Posterior vena cava (tissue), 2 donors: ENCODE measurements at places on chromosomes 7 and 10. TPM values are rescaled to one million over a fixed set of nuclear protein-coding genes. Genes with fewer than 3 reads are reported as not detected.
A peak's percentile ranks its signal among the peaks of the same experiment; 100 is the strongest.

Gene TAF3
- total RNA-seq = 10.8 TPM

DNA sequence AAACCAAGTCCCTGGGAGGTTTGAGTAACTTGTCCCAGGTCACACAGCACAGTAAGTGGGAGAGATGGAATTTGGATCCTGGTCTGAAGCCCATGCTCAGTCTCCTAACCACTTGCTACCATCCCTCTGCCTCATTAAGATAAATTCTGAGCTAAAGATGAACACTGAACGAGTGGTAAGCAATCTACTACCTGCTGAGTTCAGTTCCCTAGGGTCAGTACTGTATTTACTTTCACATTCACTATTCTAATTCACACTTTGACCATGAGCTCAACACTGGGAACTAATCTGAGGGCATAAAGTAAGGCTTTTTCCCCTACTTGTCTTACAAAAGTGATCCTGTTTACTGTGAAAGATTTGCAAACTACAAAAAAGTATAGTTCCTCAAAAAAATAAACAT is 2.4 kb downstream of the UROS start:
- no peak for DNase-seq

Gene OR9A2
- not detected for total RNA-seq

DNA sequence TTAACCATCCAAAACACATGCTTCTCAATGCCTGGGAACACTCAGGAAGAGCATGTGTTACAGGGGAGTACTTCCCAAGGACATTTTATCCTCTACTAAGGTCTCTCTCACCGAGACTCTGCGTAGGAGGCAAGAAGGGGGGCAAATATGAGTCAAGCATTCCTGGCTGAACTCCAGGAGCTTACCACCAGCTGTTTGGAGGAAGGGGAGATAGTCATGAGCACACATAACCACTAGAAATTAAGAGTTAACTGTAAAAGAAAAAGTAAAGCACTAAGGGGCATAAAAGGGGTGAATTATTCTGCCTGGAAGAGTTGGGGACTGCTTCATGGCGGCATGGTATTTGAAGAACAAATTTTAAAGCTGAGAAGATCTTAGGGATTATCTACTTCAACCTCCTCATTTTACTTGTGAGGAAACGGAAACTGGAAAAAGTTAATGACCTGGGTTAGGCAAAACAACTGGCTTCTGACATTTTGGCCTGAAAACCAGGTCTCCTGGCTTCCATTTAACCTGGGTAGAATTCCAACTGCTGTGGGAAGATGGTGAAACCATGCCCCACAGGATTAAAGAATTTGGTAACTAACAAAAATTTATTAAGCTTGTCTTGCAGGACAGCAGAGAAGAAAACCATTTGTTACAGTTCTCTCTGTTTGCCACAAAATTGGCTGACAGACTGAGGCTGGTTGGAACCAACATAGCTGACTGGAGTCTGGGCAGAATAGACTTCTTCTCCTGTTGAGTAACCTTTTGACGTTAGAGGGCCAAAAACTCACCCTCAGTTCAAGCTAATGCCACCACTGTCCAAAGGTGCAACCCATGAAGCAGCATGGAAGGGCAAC is 85.5 kb downstream of the SLC25A13 start:
- DNase-seq = no peak

DNA sequence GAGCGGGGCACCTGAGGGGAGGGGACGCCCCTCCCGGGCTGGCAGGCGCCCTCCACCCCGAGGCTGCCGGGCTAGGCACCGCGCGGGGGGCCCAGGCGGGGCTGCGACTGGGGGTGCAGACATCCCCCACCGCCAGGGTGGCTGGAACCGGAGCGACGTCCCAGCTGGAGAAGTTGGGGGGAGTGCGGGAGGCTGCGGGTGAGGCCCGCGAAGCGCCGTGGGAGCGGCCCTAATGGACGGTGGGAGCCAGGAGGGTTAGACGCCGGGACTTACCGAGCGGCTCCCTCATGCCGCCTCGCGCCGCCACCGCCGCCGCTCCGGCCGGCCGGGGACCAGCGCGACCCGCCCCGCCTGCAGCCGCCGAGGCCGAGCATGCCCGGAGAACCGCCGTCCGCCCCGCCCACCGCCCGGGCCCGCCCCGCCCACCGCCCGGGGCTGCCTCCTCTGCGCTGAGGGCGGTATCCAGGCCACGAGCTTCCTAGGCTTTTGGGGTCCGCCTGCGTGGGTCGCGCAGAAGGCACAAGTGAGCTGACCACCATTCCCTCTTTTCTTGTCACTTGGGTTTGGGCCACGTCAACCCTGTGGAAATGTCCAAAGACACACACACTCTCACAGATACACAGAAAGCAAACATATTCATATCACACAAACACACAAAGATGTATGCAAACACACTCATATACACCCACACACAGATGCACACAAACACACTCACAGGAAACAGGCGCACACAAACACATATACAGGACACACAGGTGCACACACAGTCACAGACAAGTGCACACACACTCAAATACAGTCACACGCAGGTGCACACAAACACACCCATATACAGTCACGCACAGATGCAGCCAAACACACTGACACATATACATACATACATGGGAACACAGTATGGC is at the start of gene JCAD:
Gene JCAD (minus strand): TSS at position 378 of the 899 bp plus-strand sequence. CDS start 11,774 bp downstream, outside the sequence.
- peak; percentile 92 for DNase-seq

GRCh38 chr10:122163174-122164022 is 107.7 kb upstream of the BTBD16 start:
- DNase-seq = peak; percentile 83

GRCh38 chr7:26451997-26452396 is 160.3 kb downstream of the SNX10 start:
- DNase-seq = no peak

Gene NCF1
- total RNA-seq = 1.8 TPM

Gene TSPAN15
- total RNA-seq = 44.6 TPM

- no peak for DNase-seq
These were observed 224.6 kb upstream of the NRP1 start for GRCh38 chr10:33559105-33559504.

GRCh38 chr7:50531928-50532327 is 33.3 kb downstream of the DDC start:
- DNase-seq = no peak

- DNase-seq = no peak
These were observed 21.8 kb downstream of the SLC13A4 start for GRCh38 chr7:135706038-135706742.

GRCh38 chr7:158453663-158454062 is 134.0 kb downstream of the PTPRN2 start:
- DNase-seq = no peak

GRCh38 chr7:117402109-117402508 is 25.2 kb downstream of the ASZ1 start:
- DNase-seq = no peak

DNA sequence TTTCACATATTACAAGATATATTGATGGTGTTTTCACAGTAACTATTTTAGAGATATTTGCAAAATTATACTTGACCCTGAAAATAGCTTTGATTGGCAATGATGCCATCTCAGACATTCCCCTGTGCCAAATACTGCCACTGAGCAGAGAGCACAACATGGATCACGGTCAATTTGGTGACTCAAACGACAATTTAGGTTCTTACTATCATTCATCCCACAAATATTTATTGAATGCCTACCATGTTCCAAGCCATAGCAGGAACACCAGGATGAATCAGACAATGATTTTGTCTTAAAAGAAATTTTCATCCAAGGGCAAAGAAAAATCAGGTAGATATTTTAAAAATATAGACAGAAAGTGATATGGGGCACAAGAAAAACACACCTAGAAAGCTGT is 153.2 kb upstream of the ADO start:
- DNase-seq = no peak

- DNase-seq = no peak
These were observed 128.1 kb upstream of the LRRN3 start for GRCh38 chr7:110962826-110963225.

GRCh38 chr7:140945940-140946339 is 21.2 kb upstream of the BRAF start:
- no peak for DNase-seq

GRCh38 chr7:7742223-7742622 is 23.8 kb upstream of the RPA3 start:
- DNase-seq = no peak

- no peak for DNase-seq
These were observed 18.6 kb downstream of the FGFR2 start for GRCh38 chr10:121579656-121580055.

- DNase-seq = no peak
These were observed 24.1 kb upstream of the ADCYAP1R1 start for GRCh38 chr7:31028006-31028405.

Gene PARD3
- total RNA-seq = 28.8 TPM

GRCh38 chr7:34299066-34299465 is 359.0 kb upstream of the NPSR1 start:
- no peak for DNase-seq

GRCh38 chr10:121610798-121611323 is 12.6 kb upstream of the FGFR2 start:
- DNase-seq = no peak
